ENCODE measurements at places on chromosomes 3 and 15. TPM values are rescaled to one million over a fixed set of nuclear protein-coding genes. Genes with fewer than 3 reads are reported as not detected.

DNA sequence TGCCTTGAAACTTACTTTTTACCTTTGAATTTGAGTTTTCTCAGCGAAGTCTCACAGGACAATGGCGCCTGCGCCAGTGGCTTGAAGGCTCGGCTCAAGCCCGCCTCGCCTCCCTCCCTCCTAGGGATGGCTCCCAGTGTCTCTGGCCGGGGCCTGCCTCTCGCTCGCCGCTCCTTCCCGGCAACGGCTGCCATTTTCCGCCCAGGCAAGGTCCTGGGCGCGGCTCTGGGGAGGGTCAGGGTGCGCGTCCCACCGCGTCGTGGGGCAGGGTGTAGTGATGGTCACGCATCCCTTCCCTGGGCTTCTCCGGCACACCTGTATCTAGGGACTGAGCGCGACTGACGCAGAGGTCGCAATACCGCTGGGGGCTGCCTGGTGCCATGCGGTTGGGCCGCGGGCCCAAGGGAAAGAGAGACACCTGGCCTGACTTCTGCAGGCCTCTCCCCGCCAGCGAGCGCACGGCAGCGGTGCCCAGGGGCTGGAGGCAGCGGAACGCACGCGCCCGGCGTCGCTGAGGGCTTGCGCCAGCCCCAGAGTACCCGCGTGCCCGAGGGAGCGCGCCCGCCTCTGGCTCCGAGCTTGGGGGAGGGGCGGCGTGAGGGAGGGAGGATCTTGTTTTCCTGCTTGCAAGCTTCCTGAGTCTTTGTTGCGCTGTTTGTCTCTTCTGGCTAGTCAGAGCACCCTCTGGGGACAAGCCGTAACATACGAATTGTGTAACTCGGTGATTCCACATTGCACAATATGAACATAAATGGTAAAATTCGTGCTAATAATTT lies 20.7 kb upstream of the FEM1B start:
- DNase-seq, result no peak

Gene CHRFAM7A
- total RNA-seq, result 7.4 TPM

Gene POLQ
- total RNA-seq, result 12.3 TPM

DNA sequence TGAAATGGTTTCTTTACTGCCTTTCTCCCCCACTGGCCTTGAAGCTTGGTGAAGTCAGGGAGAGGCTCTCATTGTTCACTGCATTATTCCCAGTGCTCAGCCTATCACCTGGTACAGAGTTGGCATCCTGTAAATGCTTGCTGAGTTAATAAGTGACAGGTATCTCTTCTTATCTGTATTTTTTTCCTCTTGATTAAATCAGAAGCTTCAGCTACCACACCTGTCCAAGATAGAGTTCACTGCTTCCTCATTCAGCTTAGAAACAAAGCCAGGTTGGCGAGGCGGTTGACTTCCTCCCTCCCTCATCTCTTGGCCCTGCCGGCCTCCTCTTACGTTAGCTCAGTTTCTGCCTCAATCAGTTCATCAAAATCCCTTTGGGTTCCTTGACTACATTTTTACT lies 142.8 kb downstream of the LIPC start:
- DNase-seq, result no peak

All from HCT116 (cell line).